NCI-H1436 (cell line): ENCODE measurements at places on chromosomes 5 and 9.

DNA sequence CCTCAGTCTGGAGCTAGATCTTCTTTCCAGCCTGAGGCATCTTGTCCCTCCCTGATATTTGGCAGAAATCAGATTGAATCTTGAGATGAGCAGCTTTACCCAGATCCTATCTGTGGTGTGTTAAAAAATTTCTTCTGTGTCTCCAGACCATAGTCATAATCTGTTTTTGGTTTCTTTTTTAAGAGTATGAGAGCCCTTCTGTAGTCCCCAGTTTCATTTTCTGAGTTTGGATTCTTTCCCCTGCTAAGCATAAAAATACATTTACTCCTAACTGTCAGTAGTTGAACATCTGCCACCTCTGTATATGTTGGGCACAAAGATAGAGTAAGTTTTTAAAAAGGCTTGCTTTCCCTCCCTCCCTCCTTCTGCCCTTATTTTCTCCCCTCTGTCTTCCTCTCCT lies 137.7 kb downstream of the CNTLN start:
- no peak for DNase-seq

GRCh38 chr5:72459913-72460312 lies 47.3 kb downstream of the ZNF366 start:
- DNase-seq, result no peak

DNA sequence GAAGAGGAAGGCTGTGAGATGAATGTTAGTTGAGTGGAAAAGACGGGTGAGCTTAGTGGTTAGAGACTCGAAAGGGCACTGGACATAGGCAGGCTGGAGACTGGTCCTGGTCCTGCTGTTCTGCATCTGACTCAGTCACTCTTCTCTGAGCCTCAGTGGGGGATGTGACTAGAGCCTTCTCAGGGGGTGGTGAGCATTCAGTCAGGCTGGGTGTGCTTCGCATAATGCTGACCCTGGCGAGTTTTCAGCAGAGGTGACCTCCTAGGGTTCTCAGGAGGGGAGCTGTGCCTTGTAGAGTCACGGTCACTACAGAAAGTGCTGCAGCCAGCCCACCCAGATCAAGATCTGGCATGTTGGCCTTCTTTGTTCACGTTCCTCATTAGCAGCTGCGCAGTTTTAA lies 44.3 kb downstream of the PRRC2B start:
- DNase-seq, result no peak

GRCh38 chr9:106689089-106689488 lies 173.9 kb upstream of the ZNF462 start:
- DNase-seq, result no peak

DNA sequence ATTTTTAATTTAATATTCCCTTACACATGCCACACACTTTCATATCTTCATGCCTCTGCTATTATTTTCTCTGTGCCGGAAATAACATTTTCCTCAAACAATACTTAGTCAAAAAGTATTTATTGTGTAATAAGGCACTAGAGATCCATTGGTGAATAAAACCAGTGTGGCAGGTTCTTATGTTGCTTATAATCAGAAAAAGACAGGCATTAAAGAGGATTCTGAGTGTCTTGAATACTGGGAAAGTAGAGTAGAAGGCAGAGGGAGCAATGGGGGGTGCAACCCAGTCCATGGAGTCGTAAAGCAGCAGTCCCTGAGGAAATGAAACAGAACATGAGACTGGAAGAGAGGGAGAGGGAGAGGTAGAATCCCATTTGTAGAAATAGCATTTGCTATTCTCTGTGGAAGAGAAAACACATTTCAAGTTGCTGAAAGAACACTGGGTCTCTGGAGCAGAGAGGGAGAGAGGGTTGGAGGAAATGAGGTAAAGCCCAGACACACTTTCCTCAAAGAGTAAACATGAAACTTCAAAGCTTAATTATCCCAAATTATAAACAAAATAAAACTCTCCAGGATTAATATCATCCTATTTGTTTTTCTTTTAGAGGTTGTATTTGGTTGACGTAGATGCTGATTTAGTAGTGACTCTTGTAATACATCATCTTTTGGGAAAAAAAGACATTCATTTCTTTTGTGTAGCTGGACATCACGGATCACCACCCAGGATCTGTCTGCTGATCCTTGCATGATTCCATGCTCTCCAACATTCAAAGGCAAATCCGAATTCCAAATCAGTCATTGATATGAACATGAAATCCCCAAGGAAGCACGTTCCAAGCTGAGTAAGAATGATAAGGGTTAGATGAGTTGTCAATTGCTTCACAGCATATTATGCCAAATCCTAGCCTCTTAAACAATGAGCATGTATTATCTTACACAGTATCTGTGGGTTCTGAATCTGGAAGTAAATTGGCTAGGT lies 37.4 kb upstream of the GRAMD2B start:
- no peak for DNase-seq

- no peak for DNase-seq
Observed at GRCh38 chr9:76215066-76215465, 179.2 kb downstream of the RFK start.
